ENCODE measurements at places on chromosomes 12 and 14.

GRCh38 chr14:100640471-100641273, 53.5 kb upstream of the BEGAIN start:
- DNase-seq: peak; percentile 73

DNA sequence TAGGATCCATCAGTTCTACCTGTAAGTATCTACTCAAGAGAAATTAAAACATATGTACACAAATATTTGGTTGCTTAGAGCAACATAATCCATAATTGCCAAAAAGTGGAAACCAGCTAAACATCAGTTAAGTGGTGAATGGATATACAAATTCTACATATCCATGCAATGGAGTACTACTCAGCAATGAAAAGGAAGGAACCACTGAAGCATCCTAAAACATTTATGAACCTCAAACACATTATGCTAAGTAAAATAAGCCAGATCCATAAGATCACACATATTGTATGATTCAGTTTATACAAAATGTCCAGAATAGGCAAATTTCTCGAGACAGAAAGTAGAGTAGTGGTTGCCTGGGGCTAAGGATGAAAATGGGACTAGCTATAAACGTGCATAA, 8.4 kb upstream of the ARHGAP5 start:
- DNase-seq: no peak

GRCh38 chr12:102740141-102740955, 176.7 kb downstream of the PAH start:
- DNase-seq: no peak

DNA sequence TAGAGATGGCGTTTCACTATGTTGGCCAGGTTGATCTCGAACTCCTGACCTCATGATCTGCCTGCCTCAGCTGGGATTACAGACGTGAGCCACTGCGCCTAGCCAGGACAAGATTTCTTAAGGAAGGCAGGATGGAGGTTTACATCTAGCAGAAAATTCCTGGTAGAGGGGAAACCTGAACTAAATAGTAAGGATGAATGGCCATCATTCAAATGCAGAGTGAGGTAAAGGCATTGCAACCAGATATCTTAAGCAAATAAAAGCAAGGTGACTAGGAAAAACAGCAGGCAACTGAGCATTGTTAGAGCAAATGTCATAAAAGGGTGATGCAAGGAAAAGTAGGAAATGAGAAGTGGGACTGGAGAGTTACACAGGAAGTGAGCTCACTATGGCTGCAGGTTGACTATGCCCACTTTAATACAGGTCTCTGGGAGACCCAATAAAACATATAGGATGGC, 133.0 kb downstream of the SOX5 start:
- no peak for DNase-seq

GRCh38 chr14:83419420-83419819, 1885.8 kb upstream of the SEL1L start:
- no peak for DNase-seq

DNA sequence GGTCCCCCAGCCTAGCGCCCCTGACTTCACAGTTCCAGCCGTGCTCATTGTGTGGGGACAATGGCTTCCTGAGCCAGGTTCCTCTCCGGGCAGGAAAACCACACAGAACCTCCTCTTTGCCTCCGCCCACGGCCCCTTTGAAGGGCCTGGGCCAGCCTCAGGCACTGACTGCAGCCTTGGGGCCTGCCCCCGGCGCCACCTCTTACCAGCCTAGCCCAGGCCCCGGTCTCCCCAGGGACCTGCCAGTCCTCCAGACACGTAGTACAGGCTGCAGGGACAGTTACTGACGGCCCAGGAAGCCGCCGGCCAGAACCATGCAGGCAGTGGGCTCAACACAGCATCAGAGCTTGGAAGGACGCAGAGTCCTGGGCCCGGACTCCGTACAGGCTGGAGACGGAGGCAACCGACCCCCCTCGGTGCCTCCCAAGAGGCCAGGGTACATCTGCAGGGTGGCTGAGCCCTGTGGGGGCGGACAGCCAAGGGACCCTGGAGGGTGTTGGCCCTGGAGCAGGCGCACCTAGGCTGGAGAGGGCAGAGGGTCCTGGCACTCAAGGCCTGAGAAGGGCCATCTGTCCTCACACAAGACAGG, 20.9 kb upstream of the NUDT14 start:
- DNase-seq: peak; percentile 33

GRCh38 chr12:42785944-42786343, 196.4 kb upstream of the PRICKLE1 start:
- no peak for DNase-seq

- no peak for DNase-seq
Observed at GRCh38 chr12:32197421-32197820, 90.8 kb downstream of the BICD1 start.

DNA sequence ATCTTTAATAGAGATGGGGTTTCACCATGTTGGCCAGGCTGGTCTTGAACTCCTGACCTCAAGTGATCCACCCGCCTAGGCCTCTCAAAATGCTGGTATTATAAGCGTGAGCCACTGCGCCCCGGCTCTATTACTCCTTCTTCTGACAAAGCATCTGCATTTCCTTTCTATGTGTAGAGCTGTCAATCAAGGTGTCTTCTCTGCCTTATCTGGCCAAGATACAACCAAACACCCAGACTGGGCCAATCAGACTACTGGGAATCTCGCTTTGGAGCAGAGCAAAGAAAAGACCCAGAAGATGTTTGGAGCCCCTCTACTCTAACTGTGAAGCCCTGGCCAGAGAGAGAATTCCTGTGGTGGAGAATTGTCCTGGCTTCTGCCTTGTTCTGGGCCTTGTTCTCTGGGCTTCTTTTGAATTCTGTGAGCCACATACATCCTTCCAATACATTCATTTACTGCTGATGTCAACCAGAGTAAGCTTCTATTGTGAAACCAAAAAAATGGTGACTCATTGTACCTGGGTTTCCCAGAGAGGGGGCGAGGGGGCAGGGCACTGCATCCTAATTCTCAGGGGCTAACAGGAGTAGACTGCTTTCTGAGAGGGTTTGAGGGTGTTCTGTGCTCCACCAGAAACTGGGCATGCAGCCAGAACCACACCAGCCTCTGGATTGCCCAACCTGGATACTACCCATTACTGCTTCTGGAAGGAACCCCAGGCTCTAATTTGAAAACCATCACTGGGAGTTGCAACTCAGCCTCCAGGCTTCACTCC, 18.8 kb upstream of the FLVCR2 start:
- DNase-seq: no peak

GRCh38 chr14:75495399-75495798, 26.9 kb upstream of the BATF start:
- DNase-seq: no peak

GRCh38 chr12:24379861-24380521, 430.5 kb upstream of the SOX5 start:
- DNase-seq: no peak

GRCh38 chr14:23380976-23381375, 4.1 kb downstream of the CMTM5 start:
- DNase-seq: no peak

DNA sequence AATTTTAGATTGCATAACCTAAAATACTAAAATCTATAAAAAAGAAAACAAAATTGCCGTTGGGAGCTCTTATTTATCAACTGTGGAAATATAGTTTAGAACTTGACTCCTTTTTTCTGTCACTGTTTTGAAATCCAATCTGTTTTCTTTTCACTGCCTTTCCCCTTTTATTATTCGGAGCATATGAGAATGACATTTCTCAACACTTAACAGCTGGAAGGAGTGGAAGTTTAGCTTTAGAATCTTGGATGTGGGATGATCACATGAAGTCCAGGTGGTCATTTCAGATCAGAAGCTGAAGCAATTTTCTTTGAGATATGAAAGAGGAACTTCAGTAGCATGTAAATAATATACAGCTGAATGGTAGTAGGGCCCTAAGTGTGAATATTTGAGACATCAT, 16.7 kb downstream of the TRHDE start:
- DNase-seq: no peak

DNA sequence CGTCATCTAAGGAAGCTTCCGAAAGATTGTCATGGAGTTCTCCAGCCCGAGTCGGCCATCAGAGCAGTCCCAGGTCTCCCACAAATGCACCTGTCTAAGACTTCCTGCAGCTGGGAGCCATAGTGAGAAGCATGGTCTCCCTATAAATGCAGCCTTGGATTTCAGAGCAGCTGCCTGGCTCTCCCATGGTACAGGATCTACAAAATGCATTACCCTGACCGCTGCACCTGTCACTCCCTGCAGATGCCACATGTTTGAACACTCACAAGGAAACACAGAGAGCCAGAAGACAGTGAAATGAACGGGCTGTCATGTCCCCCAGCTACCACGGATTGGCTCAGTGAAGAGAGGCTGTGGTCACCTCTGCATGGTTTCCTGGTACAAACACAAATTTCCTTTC, 702.7 kb downstream of the MED13L start:
- no peak for DNase-seq

DNA sequence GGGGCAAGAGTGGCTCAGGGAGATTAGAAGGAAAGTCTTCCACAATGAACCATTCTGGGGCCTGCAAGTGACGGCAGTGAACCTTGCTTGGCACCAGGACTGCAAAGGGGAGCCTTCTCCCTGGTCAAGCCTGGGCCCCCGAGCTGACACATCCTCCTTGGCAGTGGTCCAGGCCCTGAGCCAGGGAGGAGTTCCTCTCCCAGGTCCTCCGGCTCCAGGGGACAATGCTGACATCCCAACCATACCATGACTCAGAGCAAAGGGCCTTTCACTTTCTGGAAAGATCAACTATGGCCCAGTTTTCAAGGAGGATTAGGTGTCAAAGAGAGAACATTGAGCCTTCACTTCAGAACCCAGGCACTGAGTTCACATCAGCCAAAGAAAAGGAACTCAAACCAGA, 756.5 kb upstream of the TBX3 start:
- no peak for DNase-seq

- no peak for DNase-seq
Observed at GRCh38 chr14:92619671-92620456, 106.3 kb downstream of the RIN3 start.

GRCh38 chr14:71343724-71344123, 436.5 kb downstream of the PCNX1 start:
- DNase-seq: no peak

DNA sequence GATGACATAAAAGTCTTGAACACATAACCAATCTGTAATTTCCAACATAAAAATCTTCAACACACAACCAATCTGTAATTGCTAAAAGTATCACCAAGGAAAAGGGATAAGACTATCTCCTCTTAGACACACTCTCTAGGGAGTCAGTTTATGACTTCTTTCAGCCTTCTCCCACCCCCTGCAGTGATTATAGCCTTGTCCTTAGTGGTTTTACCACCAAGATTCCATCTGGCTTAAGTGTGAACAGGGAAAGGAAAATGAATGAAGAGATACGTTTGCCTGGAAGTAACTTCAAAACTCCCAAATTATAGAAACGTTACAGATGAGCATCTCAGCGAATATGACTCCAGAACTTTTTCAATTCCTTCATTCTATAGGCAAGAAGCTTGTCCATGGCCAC, 136.2 kb upstream of the RASSF8 start:
- no peak for DNase-seq

DNA sequence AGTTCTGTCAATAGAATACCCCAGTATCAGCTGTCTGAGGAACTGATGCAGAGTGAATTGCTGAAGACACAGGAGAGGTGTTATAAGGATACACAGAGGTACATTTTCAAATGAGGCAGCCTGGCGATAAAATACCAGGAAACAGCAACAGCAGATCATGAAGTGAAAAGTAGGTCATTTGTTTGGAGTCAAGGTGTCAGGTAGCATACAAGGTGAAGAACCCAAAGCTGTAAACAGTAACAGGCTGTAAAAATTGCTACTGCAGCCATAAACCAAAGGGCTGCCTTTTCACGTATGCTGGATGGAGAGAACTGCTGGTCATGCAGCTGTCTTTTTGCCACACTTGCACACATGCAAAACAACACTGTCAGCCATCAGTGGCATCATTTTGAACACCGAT, 9.3 kb upstream of the TWF1 start:
- no peak for DNase-seq

GRCh38 chr14:99772371-99773283, 20.6 kb upstream of the EML1 start:
- no peak for DNase-seq

DNA sequence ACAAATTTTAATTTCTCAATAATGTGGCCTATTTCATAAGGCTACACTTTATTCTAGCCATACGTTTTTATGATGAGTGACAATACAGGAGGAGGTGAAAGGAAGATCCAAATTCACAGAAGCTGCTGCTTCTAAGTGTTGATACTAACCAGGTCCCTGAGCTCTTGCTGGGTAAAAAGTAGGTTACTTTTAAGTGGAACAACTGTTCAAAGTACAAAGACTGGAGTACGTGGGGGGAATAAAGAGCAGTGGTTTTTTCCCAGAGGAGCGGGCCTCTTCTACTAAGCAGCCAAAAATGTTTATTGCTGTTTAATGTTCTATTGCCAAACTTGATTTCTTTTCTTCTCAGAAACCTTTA, 301.8 kb downstream of the AEBP2 start:
- no peak for DNase-seq

DNA sequence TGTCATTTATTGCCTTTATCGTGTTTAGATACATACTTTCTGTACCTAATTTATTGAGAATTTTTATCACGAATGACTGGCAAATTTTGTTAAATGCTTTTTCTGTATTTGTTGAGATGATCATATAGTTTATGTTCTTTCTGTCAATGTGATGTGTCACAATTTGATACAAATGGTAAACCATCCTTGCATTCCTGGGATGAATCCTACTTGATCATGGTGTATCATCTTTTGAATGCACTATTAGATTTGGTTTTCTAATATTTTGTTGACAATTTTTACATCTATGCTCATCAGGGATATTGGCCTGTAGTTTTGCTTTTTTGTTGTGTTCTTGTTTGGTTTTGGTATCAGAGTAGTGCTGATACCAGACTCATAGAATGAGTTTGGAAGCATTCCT, 185.1 kb downstream of the NUBPL start:
- DNase-seq: no peak

GRCh38 chr12:77339610-77340009, 274.2 kb upstream of the E2F7 start:
- no peak for DNase-seq

DNA sequence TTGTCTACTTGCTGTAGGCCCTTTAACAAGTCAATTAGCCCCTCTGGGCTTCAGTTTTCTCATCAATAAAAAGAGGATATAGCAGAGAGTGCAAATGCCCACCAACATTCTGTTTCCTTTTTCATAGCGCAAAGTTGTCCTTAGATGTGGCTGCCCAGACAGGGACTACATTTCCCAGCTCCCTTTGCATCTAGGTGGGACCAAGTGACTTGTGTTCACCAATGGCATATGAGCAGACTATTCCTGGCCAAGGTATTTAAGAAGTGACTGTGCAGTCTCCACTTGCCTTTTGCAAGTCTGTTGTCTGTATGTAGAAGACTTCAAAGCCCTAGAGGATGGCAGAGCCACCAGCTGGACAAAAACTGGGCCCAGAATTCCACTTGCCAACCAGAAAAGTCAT, 59.7 kb downstream of the DAO start:
- no peak for DNase-seq

GRCh38 chr12:85309125-85309566, 29.1 kb downstream of the ALX1 start:
- no peak for DNase-seq

DNA sequence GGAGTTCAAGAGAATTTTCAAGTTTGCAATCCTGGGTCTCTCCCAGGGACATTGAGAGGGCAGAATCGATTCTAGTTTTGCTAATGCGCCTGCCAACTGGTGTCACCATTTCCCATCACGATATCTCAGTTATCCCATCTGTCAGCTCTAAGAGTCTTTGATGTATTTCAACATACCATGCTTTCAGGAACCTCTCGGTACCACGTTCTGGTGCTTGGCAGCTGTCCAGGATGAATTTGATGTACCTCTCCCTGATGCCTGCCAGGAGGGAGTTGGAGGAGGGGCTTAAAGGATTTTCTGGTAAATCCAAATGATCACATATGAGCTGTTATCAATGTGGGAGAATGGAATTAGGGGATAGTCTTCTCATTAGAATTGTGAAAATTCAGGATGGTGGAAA, 332.5 kb downstream of the RGS6 start:
- DNase-seq: no peak

GRCh38 chr12:82789674-82790073, 103.0 kb downstream of the TMTC2 start:
- no peak for DNase-seq

Measured in stimulated activated CD8-positive, alpha-beta memory T cell treated with anti-CD3 and anti-CD28 coated beads, Interleukin-7, amount 100 ng/mL, for 48 hours (primary cell).